ENCODE measurements at places on chromosomes 2 and 18.

DNA sequence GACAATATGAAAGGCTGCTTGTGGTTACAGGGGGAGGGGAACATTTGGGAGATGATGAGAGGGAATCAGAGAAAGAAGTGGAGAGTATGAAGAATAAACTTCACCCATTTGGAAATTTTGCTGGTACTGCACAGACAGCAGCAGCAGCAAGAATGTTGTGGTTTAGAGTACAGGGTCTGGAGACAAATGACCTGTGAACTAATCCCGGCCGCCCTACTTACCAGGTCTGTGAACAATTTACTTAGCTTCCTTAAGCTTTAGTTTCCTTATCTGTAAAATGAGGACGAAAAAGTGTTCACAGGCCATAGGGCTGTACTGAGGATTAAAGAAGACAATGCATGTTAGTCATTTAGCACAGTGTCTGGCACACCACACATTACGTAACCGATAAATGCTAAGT, 685.4 kb upstream of the CELF4 start:
- DNase-seq: no peak

DNA sequence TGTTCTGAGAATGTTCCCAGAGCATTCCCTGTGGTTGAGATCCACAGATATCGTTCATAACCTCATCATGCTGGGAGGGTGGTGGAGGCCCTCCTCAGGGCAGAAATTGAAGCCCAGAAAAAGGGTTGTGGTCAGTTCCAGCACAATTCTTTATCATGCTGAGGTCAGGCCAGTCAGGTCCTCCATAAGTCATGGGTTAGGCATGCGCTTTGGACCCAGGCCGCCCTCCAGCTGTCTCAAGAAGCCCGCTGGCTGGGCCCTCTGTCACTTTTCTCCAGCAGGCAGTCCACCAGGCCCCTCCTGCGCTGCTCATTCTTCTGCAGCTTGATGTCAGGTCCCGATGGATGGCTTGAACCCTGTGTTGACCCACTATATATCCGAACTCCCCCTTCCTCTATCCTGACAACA, 151.1 kb upstream of the NT5C1B start:
- DNase-seq: no peak

DNA sequence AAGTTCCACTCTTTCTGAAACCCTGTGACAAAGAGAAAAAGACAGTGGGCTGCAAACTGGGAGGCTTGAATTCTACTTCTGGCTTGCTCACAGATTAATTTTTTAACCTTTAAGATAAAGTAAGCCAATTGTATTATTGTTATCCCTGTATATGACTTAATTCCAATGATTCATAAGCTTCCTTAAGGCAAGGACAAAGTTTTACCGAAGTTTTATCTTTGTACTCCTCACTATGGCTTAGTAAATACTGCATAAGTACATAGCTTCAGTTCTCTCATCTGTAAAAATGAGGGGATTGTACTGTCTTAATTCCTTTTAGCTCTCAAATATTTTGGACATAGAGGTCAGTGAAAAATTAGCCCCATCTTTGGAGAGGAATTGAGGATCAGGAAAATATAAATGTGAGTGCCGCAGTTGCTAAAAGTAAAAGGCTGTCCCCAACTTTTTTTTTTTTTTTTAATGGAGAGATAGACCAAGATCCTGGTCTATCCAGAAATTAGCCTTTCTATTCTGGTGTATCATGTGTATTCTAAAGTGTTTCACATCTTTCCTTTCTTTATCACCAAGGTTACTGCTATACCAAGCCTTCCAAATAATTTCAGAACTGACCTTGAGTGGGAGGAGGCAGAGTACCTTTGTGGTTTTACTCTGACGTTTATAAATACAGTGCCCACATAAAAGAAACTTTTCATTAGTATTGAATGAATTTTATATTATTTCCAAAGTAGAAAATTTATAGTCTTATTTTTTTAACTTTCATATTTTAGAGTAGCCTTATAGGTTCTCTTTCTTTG, 13.3 kb downstream of the RELCH start:
- no peak for DNase-seq

- DNase-seq: no peak
Measured at GRCh38 chr18:42574871-42575270, 540.6 kb downstream of the RIT2 start.

GRCh38 chr2:66578687-66579106, 143.8 kb downstream of the MEIS1 start:
- DNase-seq: no peak

- no peak for DNase-seq
Measured at GRCh38 chr18:28823506-28824182, 646.7 kb upstream of the CDH2 start.

DNA sequence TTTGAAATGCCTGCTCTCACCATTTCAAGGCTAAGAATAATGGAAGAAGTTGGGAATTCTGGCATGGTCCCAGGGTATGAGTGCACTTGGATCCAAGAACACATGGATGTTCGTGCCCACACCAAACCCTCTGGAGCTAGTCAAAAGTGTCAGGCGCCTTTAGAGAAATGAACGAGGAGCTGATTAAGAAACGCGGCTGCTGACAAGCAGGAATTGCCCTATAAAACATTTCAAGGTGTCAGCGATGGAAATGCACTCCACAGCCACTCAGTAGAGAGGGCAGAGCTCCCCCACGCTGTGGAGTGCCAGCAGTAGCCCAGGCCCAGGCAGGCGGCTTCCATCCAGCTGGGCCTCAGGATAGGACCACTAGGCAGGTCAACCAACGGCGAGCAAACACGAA, 213.7 kb downstream of the TTC32 start:
- DNase-seq: no peak

GRCh38 chr18:10017043-10017442, 103.2 kb downstream of the VAPA start:
- DNase-seq: no peak

GRCh38 chr2:47558768-47559684, 156.1 kb downstream of the MSH2 start:
- no peak for DNase-seq

DNA sequence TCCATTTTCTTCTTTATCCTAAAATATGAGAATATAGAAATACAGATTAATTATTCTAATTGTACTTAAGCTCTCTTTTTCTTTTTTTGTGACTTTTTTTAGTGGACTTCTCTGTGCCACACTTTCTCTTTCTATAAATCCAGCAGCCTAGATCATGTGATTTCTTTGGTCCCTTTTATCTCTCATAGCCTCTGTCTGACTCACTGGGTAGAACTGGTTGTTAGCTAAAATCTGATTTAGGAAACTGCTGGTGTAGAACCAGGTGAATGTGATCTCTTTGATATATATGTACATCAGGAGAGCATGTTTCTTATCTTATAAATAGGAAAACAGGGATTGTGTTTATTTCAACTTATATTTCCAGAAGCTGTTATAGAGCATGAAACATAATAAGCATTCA, 54.9 kb downstream of the VRK2 start:
- no peak for DNase-seq

DNA sequence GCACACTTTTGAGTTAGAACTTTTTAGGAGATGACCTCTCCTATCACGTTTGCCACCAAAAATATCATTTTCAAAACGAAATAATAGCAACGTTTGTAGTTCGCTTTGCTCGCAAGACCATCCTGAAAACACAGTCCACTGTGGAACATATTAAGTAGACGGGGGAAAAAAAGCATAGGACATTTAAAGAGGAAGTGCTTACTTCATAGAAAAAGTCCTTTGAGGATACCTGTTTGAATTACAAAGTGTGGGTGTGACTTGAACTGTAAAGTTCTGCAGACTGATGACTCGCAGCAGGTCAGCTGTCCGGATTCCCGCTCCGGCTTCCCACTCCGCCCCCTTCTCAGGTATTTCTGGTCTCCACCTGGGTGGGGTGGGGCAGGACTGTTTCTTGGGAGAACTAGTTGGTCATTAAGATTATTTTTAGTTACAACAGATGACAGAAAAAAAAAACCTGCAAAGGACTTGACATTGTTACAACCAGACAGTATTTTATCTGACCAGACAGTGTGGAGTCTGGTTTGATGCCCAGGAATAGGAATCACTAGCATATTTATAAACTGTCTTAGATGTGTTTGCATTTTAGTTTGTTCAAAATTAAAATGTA, 13.3 kb downstream of the CNOT11 start:
- DNase-seq: no peak

DNA sequence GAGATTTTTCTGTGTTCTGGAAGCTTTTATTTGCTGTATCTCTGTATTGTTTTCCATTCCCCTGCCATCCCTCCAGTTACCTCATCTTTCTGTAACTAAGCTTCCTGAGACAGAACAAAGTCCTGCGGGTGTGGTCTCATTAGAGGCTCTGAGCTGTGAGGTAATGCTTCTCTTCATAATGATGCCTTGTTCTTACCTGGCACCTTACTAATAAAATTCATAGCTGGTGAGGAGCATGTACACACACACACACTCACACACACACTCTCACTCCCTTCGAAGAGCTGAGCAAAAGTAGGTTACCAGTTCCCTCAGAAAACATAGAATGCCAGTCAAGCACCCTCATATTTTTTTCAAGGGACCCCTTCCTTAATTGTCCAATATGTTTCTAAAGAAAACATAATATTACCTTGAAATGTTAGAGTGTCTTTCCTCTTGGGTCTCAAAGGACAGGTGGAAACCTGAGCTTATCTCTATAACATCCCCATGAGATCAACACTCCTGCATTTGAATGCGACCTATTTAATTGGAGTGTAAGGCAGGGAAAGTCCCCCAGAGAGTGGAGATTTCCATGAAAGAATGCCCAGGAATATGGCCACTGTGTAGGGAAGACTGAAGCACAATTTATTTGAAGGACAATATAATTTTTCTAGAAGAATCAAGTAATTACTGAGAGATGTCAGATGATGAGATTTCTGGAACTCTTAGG, 161.6 kb upstream of the NCK2 start:
- no peak for DNase-seq

GRCh38 chr2:132943829-132944228, 273.8 kb upstream of the LYPD1 start:
- DNase-seq: no peak

DNA sequence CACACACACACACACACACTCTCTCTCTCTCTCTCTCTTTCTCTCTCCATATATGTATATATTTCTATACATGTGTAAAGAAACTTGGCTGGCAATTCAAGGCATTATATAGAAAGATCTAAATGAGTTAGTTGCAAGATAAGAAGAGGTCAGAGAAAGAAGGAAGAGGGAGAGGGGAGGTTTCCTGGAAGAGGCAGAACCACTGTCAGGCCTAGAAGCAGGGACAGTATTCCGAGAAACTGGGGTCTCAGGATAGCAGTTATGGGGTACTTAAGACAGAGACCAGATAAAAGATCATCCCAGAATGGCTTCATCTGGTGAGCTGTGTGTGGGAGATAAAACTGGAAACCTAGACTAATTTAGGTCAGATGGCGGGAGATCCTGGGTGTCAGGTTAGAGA, 180.8 kb downstream of the CAMKMT start:
- no peak for DNase-seq
